ENCODE measurements at places on chromosomes 16 and 17. TPM values are rescaled to one million over a fixed set of nuclear protein-coding genes. Genes with fewer than 3 reads are reported as not detected.

The FBXL16 gene
- total RNA-seq, result not detected

The ASPA gene
- total RNA-seq, result 1.6 TPM

The GUCY2D gene
- not detected for total RNA-seq

The PIK3R6 gene
- total RNA-seq, result 0.52 TPM

The SGCA gene
- 158 TPM for total RNA-seq

The SSTR5 gene
- total RNA-seq, result not detected

The ADAMTS18 gene
- 5.2 TPM for total RNA-seq

The PERCC1 gene
- not detected for total RNA-seq

The CAPNS2 gene
- not detected for total RNA-seq

The NPIPA3 gene
- total RNA-seq, result 1.6 TPM

The KRTAP3-1 gene
- not detected for total RNA-seq

The RNF222 gene
- not detected for total RNA-seq

The SLC52A1 gene
- total RNA-seq, result not detected

The HOXB4 gene
- total RNA-seq, result 1.0 TPM

The DNAAF1 gene
- not detected for total RNA-seq

The SLC16A11 gene
- not detected for total RNA-seq

The SDR42E2 gene
- not detected for total RNA-seq

The NF1 gene
- 76.2 TPM for total RNA-seq

The CDRT15 gene
- total RNA-seq, result not detected

Data from skeletal muscle tissue (tissue), 5 donors.